ENCODE measurements at places on chromosomes 3 and 15. TPM values are rescaled to one million over a fixed set of nuclear protein-coding genes. Genes with fewer than 3 reads are reported as not detected.

DNA sequence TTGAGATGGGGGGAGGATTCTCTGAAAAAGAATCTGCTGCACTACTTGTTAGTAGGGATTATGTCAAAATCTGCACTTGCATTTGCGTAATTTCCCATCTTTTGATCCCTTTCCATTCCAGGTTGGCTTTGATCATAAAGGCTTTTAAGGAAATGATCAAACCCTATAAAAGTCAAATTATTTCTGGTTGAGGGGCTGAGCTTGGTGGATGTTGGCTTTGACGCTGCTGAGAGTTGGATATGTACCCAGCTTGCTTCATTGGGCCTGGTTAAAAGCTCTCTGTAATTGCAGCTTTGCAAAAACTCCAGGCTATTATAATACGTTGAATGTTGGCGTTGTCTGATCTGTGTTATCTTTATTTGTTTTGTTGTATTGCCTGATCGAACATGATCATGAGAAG lies 12.0 kb downstream of the LRRC3B start:
- DNase-seq: no peak

DNA sequence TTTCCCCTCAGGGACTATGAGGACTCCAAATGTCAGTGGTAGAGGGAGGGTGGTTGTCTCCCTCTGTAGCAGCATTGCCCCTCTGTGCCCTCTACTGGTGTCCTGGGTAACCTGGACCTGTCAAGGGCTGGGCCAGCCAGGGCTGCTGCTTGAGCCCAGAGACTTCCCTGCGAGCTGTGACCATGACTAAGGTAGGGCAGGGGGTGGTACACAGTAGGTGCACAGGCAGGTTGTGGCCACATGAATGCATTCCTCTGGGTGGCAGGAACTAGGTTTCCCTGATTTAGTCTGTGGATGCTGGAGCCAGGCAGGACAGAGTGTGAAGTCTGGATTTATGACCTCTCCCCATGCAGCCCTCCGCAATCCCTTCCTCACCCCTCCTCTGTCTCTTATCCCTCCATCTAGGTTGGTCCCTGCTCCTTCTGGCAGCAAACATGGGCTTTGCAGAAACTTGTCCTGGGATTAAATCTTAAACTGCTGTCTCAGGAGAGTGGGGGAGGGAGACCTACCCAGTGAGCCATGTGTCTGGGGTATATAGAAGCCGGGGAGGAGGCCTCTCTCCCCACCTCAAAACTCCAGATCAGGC lies 8.7 kb upstream of the SEMA3F start:
- no peak for DNase-seq

GRCh38 chr15:91956026-91956723 lies 102.7 kb downstream of the SLCO3A1 start:
- DNase-seq: no peak

GRCh38 chr15:67137319-67137718 lies 71.9 kb downstream of the SMAD3 start:
- no peak for DNase-seq

DNA sequence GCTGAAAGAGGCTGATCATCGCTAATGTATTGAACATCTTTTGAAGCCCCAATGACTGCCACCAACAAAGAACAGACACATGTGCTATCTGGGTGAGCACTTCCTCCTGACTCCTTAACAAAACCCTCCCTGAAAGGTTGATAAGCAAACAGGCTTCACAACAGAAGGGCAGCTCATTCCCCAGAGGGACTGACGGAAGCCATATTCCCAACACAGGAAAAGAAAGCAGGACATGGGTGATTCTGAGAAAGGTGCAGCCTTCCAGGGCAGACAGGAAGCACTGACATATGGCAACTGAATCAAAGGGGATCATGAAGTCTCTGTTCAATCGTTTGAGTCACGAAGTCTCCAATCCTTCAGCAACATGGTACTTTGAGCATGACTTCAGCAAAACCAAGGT lies 929.0 kb downstream of the MCTP2 start:
- DNase-seq: no peak

KLHL6 gene
- not detected for total RNA-seq
